Transverse colon (tissue), 4 donors: ENCODE measurements at places on chromosomes 5 and 9.
A peak's percentile ranks its signal among the peaks of the same experiment; 100 is the strongest.

- DNase-seq: no peak
Measured at GRCh38 chr9:77883846-77884771, 147.5 kb downstream of the GNAQ start.

DNA sequence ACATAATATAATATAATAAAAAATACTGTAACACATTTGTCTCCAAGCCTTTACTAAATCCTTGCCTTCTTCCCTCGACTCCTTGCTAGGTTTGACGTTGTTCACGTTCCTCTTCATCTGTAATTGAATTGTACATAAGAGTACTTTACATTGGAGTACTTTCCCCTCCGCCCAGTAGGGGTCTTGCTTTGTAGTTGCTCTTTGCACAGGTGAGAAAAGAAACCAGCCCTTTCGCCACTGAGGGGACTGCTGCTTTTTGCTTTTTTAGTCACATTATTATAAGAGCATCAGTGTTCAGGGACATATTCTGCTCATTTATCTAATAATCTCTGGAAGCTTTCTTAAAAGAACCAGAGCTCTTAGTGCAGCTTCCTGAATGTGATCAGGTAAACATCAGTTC, 115.0 kb downstream of the CETN3 start:
- no peak for DNase-seq

- DNase-seq: no peak
Measured at GRCh38 chr5:170262061-170263045, 29.6 kb downstream of the C5orf58 start.

GRCh38 chr5:157540707-157541446, 34.7 kb downstream of the ADAM19 start:
- peak; percentile 72 for DNase-seq

GRCh38 chr9:104775976-104776375, 12.0 kb downstream of the NIPSNAP3B start:
- DNase-seq: no peak

GRCh38 chr5:34580983-34581382, 75.1 kb upstream of the RAI14 start:
- DNase-seq: no peak

GRCh38 chr5:107803728-107804127, 133.0 kb upstream of the EFNA5 start:
- DNase-seq: no peak

DNA sequence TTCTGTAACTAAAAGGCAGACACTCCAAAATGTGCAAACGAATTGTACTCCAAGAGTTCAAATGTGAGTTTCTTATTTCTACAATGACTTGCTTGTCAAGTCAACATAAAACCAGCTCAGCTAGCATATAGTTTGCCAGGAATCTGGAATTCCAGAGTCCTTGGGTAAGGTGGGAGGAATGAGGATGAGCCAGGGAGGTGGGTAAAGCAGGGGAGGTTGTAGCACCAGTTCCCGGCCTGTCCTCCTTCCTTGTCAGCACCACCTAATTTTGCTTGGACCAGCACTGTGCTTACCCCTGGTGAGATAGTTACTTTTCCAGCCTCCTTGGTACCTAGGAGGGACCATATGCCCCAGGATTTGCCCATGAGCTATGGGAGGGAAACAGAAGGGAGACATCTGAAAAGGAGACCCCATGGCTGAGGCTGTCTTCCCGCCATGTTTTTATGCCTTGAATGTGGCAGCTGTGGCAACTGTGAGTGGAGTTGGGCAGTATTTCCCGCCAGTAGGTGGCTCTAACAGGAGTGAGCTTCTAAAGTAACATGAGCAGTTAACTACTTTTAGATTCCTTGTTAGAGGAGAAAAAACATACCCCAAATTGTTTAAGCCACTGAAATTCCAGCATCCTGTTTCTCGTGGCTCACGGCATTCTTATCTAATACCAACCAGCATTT, 302.5 kb downstream of the TENT4A start:
- DNase-seq: no peak

DNA sequence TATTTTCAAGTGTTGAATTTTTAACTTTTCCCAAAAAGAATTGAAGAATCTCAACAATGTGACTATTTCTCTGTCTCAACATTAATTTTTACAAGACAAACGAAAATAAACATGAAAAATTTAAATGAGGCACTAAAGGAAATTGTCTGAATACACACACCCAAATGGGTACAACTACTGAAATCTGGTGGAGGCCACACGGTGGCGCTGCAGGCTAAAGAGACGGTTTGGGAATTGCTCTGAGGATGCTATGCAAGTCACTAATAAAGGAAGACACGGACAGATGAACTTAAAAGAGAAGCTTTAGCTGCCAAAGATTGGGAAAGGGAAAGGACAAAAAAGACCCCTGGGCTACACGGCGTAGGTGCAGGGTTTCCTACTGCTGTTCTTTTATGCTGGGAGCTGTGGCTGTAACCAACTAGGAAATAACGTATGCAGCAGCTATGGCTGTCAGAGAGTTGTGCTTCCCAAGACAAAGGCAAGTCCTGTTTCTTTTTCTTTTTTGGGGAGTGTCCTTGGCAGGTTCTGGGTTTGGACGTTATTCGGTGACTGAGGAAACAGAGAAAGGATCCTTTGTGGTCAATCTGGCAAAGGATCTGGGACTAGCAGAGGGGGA, at the start of gene PCDHB10:
Gene PCDHB10, plus strand, starts transcription at position 244 of the 616 bp plus-strand sequence. Its CDS starts 200 bp downstream, at position 444.
- DNase-seq: no peak

GRCh38 chr9:104961238-104961637, 33.3 kb upstream of the ABCA1 start:
- peak; percentile 69 for DNase-seq

GRCh38 chr5:169804861-169805260, 167.8 kb downstream of the DOCK2 start:
- no peak for DNase-seq

- DNase-seq: no peak
Measured at GRCh38 chr9:130996205-130996604, 12.8 kb upstream of the LAMC3 start.

DNA sequence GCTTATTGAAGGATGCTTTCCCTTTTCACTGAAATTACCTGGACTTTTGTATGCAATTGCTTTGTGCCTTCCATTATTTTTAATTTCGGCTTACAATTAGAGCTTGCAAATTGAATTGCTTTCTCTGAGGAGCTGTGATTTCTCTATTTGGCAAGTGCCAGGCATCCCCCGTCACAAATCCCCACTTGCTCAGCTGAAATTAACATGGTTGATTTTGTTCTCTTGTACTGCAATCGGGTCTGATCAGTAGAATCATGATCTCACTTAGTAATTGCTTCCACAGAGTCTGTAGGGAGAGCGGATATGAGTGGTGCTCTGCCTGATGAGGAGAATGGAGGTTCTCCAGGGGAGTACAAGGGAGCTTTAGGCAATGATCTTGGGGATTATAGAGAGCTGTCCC, 495.5 kb upstream of the SGCD start:
- no peak for DNase-seq

DNA sequence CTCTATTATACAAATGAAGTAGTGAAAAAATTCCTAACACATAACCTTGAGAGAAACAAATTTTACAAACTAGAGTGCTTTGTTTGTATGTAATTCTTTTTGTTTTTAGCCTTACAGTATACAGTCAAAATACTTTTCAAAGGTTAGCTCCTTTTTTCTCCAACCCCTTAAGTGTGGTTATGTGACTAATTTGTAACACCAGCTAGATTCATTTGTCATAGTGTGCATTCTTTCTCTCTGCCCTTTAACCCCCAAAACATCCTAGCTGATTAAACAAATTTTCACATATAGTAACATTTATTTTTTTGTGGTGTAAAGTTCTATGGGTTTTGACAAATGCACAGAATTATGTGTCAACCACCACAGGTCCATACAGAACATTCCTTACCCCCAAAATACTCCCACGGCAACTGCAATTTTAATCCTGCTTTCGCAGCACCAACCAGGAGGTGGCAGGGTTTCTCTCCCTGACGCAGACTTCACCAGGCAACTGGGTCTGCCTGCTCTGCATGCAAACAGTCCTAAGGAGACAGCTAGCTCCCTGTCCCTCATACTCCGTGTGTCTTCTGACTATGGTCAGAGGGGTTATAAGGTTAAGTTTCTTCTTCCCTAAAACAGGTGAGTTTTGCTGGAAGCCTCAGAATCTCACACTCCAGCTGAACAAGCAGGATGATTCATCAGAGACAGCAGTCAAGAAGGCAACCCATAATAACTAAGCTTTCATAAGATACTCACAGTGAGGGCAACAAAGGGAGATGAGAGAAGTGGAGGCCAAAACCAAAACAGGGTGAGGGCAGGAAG, 44.5 kb upstream of the NR5A1 start:
- DNase-seq: peak; percentile 42

- DNase-seq: no peak
Measured at GRCh38 chr5:149807176-149807575, 77.1 kb downstream of the PPARGC1B start.

DNA sequence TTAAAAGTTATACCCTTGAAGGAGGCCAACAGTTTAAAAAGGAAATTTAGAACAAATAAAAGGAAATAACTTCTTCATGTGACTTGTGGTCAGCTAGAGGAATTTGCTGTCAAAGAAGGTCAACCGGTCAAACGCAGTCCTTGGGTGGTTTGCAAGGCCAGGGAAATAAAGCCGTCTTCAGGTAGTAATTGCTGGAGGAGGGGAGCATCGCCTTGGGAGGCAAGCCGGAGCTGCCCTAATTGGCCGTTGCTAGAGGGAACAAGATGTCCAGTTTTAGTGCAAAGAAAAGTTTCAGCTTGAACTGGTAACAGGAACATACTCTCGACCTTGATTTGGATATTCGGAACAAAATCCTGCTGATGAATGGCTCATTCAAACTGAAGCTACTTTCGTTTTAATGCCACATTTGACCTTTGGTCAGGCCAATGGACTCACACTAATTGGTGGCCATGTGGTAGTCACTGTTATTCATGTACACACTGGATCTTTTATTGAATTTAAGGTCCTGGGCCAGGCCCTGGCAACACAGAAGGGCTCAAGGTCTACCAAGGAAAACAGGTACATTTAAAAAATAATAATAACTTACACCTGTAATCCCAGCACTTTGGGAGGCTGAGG, 47.0 kb upstream of the MYO10 start:
- no peak for DNase-seq

DNA sequence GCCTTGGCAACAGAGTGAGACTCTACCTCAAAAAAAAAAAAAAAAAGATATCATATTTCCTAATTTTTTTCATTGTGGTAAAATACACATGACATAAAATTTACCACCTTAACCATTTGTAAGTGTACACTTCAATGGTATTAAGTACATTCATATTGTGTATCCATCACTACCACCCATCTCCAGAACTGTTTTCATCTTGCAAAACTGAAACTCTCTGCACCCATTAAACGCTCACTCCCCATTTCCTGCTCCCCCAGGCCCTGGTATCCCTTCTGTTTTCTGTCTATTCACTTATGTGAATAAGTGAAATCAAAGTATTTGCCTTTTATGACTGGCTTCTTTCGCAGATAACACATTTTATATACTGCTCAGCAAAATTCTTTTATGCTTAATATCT, 12.8 kb downstream of the LRRC8A start:
- DNase-seq: no peak

DNA sequence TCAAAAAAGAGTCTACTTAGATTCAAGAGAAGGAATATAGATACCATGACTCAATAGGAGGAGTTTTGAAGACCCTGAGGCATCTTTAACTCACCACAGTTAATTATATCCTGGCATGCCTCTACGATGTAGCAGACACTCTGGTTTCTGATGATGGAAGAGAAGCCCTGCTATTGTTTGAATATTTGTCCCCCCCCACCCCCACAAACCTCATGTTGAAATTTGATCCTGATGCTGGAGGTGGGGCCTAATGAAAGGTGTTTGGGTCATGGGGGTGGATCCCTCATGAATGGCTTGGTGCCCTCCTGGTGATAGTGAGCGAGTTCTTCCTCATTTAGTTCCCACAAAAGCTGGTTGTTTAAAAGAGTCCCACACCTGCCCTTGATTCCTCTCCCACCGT, 147.9 kb upstream of the TBCA start:
- no peak for DNase-seq

DNA sequence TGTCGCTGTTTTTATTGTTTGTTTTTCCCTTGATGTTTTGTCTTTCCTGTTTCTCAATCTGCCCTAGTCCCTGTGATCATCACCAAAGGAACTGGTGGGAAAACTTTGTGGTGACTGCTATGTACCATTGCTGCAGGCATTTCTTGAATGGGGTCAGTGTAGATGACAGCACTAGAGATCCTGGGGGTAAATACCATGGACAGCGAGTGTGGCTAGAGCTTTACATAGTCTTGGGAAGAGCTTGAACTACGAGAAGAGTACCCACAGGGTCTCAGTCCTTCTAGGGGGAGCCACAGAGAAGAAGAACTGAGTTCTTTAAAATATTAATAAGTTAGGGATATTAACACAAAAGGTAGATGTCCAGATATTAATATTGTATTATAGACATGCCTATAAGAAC, 138.8 kb downstream of the PAM start:
- no peak for DNase-seq

GRCh38 chr9:22037954-22038690, 29.0 kb upstream of the CDKN2B start:
- DNase-seq: no peak

DNA sequence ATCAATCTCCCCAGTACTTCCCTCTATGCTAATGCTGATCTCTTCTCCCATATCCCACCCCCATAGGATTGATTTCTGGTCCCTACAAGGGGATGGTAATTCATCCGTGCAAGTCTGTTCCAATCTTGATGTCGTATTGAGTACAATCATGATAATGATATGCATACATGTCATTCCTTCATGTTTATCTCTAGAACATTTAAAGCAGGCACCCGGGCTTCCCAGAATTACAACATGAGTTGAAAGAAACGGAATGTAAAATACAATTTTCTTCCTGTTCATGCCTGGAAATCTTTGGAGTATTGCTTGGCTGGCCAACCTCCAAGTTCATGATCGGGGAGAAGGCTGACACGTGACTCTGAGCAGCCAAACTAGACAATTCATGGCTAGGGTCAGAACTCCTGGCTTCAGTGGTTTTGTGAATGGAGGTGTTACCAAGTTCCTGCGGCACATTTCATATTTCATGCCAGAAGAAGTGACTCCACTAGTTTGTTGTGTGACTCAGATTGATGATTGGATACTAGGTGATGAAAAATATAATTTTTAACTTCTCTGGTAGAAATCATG, 66.6 kb downstream of the C9orf152 start:
- DNase-seq: no peak

GRCh38 chr5:24161559-24161958, 483.2 kb downstream of the CDH10 start:
- no peak for DNase-seq

DNA sequence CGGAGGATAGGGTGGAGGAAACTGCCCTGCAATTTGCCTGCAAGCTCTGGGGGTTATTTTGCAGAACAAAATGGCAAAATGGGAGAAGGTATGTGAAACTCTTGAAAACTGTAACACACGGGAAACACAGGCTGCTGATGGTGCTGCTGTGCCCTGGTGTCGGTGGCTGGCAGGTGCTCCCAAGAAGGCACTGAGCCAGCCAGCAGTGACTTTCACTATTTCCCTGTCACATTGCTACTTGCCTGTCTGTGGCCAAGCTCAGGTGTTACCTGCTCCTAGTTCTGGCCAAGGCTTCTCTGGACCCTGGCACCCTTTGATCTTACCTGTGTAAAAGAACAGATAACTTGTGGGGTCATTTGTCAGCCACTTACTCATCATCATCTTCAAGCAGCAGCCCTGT, 102.2 kb downstream of the CMYA5 start:
- no peak for DNase-seq
